A172 (cell line): ENCODE measurements at places on chromosomes 5 and 9. TPM values are rescaled to one million over a fixed set of nuclear protein-coding genes. Genes with fewer than 3 reads are reported as not detected.

DNA sequence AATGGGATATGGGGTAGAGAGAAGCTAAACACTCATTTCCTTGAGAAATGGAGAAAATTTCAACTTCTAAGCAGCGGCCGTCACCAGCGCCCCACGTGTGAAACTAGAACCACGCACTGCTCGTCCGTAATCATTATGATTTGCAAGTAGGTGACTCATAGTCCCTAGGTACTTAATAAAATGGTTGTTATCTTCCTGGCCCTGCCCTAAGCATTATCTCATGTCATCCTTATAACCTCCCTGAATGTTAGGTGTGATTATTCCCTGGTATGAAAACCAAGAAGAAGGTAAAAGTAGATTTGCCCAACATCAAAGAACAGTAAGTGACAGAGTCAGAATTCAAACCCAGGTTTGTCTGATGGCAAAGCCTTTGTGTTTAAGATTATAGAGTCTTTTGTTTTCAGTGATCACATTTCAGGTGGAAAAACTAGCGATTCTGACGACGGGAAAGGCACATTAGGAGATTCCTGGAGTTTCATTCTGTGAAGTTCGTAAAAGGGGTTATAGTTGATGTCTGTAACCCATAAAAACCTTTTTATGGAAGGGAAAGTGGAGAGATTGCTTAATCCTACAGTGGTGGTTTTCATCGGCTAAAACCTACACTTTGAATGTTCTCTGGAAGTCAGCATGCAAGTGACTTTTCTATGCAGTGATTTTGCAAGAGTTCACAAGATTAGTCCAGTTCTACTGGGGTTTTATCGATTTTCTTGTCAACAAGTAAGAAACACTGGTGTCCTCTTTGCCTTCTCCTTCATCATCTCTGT is 202.9 kb upstream of the WWC1 start:
- DNase-seq = peak; percentile 35

- no peak for DNase-seq
Observed at GRCh38 chr5:61344187-61344944, 12.3 kb downstream of the ZSWIM6 start.

DNA sequence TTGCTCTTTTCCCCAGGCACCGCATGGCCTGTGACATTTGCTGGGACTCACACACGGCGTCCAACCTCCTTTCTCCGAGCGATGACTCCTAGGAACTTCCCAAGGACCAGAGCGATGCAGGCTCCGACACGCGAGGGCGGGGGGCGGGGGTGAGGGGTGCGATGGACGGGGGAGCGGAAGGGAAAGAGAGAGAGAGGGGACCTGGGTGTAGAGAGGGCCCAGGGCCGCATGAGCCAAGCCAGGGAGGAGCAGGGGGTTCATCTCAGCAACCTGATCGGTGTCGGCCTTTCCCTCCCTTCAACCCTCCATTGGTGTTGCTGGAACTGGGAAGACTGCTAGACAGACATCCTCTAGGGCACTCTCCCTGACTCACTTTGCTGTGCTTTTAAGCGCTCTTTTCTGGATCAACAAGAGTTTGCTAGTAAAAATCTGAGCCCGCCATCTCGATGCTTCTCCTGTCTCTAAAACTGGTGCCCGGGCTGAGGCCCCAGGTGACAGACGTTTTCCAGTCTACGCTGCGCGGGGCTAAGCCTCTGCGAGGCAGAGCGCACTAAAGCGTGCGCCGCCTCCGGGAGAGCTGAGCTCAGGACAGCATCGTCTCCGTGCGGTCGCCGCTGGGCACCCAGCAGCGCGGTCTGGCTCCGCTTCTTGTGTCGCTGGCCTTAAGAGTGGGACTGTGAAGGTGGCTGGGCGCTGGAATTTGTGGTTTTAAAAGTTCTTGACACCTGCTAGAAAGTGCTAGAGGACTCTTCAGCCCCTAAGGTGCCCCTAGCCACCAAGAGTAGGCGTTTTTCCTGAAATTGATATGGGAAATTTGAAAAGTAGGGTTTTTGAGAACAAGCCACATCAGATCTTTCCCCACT is 1.0 kb upstream of the TSLP start:
- DNase-seq = no peak

GRCh38 chr5:100609594-100609993 is 74.4 kb downstream of the FAM174A start:
- no peak for DNase-seq

DNA sequence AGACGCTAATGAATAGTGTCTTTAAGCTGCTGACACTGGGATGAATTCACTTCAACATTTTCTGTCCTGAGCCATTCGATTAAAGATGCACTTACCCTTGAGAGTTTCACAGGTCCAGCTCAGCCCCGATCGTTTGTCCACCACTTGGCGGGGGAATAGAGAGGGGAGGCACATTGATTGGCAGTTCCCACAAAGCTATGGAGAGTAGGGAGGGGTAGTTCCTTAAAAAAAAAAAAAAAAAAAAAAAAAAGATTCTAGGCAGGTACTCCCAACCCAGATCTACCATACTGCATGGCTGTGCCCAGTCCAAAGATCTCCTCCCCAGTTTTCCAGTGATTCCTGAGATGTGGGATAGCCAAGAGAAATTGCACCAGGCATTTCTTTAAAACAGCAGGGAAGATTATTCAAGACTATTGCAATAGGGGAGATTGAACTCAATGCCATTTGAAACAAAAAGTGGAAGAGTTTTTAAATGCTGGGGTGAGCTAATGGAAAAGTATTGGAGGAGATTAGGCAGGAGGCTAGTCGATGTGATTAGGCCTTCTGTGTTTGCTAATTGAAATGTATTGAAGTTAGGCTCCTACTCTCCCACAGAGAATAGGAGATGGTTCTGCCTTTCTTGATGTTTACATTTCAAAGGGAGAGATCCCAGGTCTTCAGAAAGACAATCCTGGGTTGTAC is 2217.4 kb upstream of the WWC1 start:
- DNase-seq = no peak

GRCh38 chr5:3661755-3662296 is 66.2 kb downstream of the IRX1 start:
- DNase-seq = no peak

GRCh38 chr9:38641985-38642864 is 21.8 kb upstream of the ANKRD18A start:
- peak; percentile 34 for DNase-seq

DNA sequence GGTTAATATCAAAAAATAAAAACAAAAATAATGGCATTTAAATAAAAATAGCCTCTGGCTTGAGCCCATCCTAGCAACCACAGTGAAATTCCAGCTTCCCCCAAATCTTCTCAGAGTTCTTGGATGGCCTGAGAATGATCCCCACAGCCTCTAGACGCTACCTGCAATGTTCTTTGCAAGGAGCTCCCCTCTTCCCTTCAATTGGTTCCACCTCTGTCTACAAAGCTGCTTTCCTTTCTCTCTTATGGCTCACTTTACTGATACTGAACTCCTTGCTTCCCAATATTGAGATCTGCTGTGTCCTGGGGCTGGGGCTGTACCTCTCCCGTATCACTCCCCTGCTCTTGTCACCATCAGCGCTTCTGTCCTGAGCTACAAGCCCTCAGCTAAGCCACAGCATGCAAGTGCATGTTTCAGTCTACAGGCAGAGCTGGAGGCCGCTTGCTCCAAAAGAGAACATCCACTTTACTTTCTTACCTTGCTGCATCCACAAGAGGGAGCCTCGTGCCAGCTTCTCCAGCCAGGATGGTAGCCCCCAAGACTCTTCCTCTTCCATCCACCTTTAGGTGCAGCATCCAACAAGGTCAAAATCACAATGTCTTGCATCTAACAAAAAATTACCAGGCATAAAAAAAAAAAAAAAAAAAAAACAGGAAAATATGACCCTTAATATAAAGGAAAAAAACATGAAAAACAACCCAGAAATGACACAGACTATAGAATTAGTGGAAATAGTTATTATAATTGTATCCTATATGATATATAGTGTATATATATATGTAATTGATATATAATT is 57.4 kb upstream of the PRSS3 start:
- peak; percentile 58 for DNase-seq

DNA sequence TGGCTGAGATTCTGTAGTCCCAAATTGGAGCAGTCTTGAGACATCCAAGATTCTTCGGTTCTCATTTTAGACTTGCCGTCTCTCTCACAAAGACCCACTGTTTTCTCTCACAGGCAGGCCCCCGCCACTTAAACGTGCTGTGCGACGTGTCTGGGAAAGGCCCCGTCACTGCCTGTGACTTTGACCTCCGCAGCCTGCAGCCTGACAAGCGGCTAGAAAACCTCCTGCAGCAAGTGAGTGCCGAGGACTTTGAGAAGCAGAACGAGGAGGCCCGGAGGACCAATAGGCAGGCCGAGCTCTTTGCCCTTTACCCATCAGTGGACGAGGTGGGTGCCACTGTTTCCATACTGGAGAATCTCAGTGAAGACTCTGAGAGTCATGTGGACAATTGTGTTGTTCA is 97.2 kb downstream of the DOCK8 start:
- DNase-seq = no peak

DNA sequence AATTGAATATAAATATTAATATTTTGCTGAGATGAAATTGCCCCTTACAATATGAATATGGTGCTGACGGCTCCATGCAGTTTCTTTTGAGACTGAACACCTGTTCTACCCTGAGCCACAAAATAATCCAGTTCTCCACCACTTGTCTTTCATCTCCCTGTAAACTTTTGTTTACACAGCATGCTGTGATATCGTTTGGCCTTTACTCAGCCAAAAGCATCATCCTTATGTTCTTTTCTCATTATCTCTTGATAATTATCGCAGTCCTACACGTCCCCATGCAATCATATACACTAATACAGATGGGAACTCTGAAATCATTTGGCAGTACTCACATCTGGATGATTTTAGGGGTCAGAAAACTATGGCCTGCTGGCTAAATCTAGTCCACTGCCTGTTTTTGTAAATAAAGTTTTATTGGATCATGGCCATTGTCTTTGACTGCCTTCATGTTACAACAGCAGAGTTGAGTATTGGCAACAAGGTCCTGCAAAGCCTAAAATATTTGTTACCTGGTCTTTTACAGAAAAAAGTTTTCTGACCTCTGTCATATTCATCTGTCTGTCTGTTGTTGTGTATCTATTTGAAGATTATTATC is 53.3 kb downstream of the AOPEP start:
- DNase-seq = no peak

GRCh38 chr9:108983885-108984284 is 29.4 kb downstream of the CTNNAL1 start:
- no peak for DNase-seq

GRCh38 chr5:37836592-37837413 is 3.0 kb downstream of the GDNF start:
- no peak for DNase-seq

DNA sequence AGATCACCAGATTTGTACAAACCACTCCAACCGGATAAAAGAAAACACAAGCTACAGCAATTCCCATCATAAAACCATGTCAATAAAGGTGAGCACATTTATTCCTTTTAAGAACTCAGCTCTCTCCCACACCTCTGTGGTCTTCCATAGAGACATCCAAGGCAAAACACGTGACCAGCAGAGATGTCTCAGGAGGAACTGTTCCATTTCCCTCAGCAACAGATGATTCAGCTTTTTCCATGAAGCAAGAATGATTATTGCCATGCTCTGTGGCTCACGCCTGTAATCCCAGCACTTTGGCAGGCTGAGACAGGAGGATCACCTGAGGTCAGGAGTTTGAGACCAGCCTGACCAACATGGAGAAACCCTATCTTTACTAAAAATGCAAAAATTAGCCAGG is 15.8 kb downstream of the GZMK start:
- no peak for DNase-seq

DNA sequence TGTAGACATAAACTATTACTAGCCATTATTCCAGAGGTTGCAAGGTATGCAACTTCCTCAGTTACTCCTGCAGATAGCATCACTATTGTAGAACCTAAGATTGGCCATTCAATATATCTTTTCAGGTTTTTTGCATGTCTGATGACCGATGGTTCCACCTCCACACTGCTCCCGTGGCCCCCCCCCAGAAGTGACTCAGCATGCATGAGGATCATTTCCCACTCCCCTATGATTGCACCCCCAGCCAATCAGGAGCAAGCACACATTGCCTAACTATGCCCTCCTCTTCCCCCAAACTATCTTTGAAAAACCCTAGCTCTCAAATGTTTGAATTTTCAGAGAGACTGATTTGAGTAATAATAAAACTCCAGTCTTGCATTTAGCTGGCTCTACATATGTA is 601.4 kb upstream of the TLE4 start:
- no peak for DNase-seq

DNA sequence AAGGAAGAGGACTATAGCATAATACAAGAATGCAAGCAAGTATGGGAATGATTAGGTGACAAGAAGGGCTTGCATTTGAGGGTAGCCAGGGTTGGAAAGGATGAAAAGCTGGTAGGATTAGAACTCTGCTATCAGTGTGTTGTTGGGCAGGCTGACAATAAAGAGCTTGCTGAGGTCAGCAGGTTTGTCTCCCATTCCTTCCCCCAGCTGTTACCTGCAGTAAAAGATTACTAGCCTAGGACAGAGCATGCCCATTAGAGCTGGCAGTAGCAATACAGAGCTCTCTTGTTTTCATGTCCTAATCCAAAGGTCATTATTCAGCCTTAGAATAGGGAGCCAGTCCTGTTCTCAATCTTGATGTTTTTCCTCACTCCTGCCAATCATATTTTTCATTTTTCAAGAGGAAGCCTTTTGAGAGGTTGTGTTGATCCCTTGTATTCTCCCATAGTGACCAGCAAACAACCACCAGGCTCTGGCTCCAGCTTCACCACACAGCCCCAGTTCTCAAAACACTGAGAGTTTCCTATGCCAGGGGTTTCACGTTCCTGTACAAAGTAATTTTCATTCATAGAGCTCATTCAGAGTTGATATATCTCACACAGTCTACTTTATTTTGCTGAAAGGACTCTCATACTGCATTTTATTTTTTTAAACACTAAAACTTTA is 71.7 kb downstream of the OR2K2 start:
- no peak for DNase-seq

DNA sequence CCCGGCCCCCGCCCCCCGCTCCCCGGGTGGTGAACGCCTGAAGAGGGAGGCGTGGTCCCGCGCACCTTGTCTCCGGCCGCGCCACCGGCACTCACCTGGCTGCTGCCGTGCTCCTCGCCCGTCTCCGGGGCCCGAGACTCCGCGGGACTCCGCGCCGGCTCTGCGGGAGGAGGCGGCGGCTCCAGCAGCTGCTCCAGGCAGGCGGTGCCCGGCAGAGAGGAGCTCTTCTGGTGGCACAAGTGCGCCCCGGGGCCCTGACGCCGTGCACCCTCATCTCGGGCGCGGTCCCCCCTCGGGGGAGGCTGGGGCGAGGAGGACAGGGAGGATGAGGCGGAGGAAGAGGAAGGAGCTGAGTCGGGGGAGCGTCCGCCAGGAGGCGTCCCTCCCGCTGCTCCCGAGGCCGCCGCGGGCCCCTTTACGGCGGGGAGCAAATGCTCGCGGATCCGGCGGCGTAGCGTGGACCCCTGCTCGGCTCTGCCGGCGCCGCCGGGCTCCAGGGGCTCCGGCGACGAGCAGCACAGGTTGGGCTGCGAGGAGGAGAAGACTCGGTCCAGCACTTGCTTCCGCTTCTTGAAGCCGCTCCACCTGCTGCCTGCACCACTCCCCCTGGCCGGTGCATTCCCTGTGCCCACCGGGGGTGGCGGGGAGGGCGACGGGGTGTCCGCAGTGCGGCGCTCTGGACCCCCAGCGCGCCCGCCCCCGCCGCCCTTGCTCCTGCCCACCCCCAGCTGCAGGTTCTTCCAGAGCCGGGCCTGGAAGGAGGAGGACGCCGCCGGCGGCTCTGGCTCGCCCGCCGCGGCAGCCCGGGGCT is 928 bp downstream of the MCTP1 start:
- peak; percentile 40 for DNase-seq

DDX4 gene
- total RNA-seq = not detected in 2 replicates

PCDHB8 gene
- 7.0 and 7.5 TPM in 2 replicates for total RNA-seq

STK32A gene
- 0.17 and 0.57 TPM in 2 replicates for total RNA-seq

OBP2B gene
- not detected in 2 replicates for total RNA-seq

LRSAM1 gene
- total RNA-seq = 8.5 and 9.6 TPM in 2 replicates

PAEP gene
- not detected in 2 replicates for total RNA-seq

ZNF658 gene
- total RNA-seq = 4.9 and 6.3 TPM in 2 replicates

SLC45A2 gene
- not detected in 2 replicates for total RNA-seq
